DMS53 (cell line): ENCODE measurements at places on chromosomes 12 and 14.
A peak's percentile ranks its signal among the peaks of the same experiment; 100 is the strongest.

- peak; percentile 82 for DNase-seq
Observed at GRCh38 chr12:66144791-66145754, 14.5 kb upstream of the LLPH start.

DNA sequence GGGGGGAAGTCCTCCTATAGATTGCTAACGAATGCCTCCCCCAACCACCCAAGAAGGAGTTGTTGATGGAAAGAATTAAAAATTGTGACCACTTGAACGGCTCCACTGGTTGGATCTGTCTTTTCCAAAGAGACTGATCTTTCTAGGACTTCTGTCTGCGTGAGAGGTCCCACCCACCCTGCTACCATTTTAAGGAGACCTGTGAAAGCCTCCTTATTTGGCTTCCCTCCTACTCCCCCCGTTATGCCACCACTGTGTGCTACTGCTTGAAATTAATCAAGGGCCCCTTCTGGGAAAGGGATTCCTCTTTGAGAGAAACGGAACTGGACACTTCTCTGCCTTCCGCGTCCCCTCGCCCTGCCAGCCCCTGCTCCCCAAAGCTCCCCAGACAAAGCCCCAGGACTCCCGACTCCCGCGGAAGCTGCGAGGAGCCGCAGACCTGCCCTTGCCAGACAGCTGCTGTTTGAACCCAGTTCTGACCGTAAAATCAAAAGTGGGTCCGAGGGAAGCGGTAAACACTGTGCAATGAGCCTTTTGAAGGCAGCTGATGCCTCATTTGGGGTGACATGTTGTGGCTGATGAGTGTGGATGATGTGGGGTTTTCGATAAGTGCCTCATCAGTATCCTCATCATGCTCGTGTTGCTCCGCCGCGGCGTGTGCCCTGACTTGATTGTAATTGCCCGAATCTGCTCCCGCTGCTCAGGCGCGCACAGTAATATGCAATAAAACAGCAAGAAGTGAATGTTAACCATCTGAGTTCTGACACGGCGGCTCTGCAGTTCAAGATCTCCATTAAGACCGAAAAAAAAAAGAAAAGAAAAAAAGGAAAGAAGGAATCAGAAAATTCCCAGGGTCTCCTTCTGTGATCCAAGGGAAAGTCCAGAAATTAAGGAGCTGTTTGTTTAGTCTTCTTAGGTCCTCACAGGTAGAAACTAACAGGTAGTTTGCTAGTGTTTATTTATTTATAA lies 48.2 kb downstream of the MBIP start:
- peak; percentile 75 for DNase-seq

DNA sequence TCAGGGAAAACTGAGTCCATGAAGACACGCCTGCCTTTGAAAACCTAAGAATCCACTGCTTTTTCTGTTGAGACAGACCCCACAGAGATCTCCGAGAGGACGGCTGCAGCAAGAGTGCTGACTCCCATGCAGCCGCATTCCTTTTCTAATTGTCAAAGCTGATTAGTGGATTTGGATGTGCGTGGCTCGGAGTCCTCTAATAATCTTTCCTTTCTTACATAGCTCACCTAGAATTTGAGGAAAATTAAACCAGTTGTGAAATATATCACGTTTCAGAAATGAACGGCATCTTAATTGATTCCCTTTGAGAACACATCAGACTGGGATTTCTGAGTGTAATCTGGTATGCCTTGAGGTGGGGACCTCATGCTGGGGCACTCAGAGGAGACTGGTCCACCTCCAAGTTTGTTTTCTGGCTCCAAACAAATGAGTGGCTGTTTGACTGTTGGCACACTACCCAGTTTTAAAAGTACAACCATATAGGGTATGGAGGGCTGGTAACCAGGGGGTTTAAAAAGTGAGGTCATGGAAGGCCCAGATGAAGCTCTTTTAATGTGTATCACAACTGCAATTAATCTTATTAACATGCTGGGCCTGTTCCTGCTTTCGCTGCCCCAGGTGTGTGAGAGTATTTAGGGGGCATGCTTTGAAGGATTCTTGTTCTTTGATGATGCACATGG lies 63.3 kb downstream of the RASSF3 start:
- no peak for DNase-seq

GRCh38 chr12:6092784-6093722 lies 31.4 kb downstream of the VWF start:
- DNase-seq: no peak

GRCh38 chr14:56351861-56352260 lies 227.7 kb upstream of the TMEM260 start:
- DNase-seq: no peak

- DNase-seq: no peak
Observed at GRCh38 chr14:92247341-92247740, 75.6 kb upstream of the SLC24A4 start.

DNA sequence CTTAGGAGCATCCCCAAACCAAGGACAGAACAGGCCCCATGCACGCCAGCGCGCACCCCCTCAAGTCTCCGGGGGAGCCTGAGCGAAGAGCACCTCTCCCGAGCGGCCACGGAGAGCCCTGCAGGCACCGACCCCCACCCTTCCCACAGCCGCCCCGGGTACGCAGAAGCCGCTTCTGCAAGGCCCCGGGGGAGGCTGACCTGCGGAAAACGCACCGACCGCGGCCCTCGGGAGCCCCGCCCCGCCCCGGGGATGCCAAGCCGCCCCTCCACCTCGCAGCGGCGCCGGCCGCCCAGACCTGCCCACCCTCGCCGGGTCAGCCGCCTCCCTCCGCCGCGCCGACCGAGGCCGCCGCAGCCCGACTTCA lies 385 bp downstream of the CAPRIN2 start:
- no peak for DNase-seq

- peak; percentile 59 for DNase-seq
Observed at GRCh38 chr14:75578786-75579337, 442 bp downstream of the FLVCR2 start.

DNA sequence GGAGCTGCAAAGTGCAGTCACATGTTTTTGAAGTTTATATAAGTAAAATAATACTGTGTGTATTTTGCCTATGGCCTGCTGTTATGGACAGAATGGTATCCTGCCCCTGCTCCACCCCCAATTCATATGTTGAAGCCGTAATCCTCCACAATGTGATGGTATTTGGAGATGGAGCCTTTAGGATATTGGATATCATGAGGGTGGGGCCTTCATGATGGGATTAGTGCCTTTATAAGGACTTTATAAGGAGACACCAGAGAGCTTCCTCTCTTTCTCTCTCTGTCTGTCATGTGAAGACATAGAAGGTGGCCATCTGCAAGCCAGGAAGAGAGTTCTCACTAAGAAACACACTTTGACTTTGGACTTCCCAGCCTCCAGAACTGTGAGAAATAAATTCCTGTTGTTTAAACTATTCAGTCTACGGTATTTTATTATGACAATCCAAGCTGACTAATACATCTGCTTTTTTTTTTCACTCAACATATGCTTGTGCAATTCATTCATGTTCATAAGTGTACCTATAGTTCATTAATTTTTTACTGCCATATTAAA lies 3.1 kb upstream of the CHPT1 start:
- no peak for DNase-seq

GRCh38 chr12:13377698-13378097 lies 181.2 kb downstream of the EMP1 start:
- no peak for DNase-seq

DNA sequence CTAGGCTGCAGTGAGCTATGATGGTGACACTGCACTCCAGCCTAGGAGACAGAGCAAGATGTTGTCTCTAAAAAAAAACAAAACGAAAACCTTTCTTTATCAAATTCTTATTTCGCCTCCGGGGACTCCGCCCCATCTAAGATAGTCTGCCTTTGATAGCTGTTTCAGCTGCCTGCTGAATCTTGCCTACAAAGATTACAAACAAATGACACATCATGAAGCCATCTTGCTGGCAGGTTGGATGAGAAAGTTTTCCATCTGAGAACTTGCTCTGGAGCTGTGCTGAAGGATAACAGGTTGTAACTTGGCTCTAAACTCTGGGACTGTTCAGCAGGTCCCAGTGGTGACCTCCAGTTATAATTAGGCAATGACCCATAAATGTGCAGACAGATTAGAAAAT lies 41.8 kb upstream of the AEBP2 start:
- DNase-seq: no peak

DNA sequence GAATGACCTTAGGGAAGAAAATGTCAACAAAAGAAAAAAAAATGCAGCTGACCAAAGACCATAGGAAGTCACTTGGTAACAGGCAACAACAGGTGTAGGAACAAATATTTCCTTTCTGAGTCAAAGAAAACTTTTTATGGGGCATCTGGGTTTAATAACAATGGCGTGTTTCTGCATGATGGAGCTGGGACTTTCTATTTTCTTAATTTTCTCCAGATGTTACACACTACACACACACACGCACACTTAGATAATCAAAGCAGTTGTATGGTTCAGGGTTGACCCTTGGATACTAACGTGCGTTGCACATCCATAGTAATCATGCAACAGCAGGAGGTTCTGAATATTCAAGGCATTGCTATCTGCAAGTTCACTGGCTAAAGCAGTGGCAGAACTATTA lies 47.9 kb upstream of the NTF3 start:
- peak; percentile 73 for DNase-seq

- no peak for DNase-seq
Observed at GRCh38 chr12:118325081-118325480, 47.6 kb downstream of the TAOK3 start.

DNA sequence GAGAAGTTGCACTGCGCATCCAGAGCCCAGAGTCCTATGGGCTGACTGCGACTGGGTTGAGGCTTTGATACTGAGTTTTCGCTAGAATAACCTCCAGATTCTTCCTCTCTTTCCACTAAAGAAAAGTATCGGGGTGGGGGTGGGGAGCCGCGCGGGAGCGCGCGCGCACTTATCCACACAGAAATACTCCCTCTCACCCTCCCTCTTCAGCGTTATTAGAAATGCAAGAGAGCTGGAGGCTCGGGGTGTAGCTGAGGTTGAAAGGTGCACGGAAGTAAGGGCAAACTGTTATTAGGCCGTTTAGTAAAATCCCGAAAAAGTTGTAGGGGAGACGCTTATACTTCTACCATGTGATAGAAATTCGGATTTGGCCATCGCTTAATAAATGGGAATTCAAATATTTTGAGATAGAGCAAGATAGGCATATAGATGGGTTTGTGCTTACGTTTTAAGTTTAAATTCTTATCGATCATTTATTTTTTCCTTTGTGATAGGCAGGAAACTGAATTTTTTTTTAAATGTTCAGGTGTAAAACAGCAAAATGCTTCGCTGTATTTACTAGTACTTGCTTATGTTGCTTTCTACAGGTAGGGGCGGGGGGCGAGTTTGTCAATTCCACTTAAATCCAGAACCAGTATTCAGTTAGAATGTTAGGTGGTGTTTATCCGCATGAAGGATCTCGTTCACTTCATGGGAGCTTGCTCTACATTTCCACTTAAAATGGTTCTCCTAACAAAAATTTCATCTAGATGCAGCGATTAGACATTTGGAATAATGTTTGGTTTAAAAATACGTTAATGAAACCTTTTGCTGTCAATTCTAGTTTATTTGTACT lies 1.1 kb downstream of the ARHGAP5 start:
- DNase-seq: peak; percentile 67

- peak; percentile 32 for DNase-seq
Observed at GRCh38 chr12:41162461-41162860, 25.7 kb upstream of the PDZRN4 start.

- no peak for DNase-seq
Observed at GRCh38 chr14:100403802-100404365, 80.7 kb downstream of the SLC25A47 start.

GRCh38 chr12:121578230-121579189 lies 2.3 kb downstream of the KDM2B start:
- DNase-seq: no peak

- DNase-seq: no peak
Observed at GRCh38 chr12:33628087-33628486, 188.5 kb upstream of the SYT10 start.

GRCh38 chr12:59056966-59057365 lies 136.7 kb upstream of the LRIG3 start:
- no peak for DNase-seq

DNA sequence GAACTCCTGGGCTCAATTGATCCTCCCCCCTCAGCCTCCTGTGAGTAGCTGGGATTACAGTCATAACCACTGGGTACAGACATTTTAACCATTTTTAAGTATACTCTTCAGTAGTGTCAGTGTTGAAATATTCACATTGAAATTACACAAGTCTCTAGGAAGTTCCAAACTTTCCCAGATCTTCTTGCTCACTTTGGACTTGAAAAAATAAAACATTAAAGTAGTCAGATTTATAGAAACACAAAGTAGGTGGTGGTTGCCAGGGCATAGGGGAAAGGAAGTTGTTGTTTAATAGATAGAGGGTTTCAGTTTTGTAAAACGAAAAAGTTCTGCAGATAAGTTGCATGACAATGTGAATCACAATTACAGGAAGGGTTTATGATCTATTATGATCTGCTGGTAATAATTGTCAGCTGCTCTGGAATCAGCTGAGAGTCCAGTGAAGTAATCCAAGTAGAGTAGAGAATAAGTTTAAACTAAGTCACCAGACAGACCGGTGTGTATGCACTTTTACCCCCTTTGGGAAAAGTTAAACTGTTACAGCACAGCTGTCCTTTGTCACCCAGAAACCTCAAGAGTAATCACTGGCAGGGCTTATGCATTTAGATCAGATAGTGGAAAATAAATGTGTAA lies 27.4 kb downstream of the PCNX1 start:
- no peak for DNase-seq

- DNase-seq: peak; percentile 23
Observed at GRCh38 chr12:39327510-39327909, 115.4 kb downstream of the KIF21A start.

DNA sequence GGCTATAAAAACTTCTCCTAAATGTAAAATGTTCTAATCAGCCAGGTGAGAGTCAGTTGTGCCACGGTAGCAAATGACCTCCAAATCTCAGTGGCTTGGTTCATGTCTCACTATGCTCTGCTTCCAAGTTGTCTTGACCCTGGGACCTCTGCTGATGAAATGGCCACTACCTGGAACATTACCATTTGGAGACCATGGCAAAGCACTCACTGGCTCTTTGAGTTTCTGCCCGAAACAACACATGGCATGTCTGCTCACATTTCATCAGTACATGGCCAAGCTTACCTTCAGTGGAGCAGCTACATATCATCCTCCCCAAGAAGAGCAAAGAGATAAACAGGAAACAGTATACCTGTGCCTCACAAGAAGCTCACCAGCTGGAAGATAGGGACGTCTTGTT lies 40.2 kb downstream of the PLEKHG7 start:
- no peak for DNase-seq

- DNase-seq: no peak
Observed at GRCh38 chr14:32986791-32987540, 48.3 kb downstream of the NPAS3 start.

- no peak for DNase-seq
Observed at GRCh38 chr14:100342195-100342594, 19.1 kb downstream of the SLC25A47 start.

GRCh38 chr14:61537563-61538463 lies 157.5 kb upstream of the HIF1A start:
- DNase-seq: peak; percentile 94
